Omental fat pad (tissue), 4 donors: ENCODE measurements at places on chromosomes 11 and 22. TPM values are rescaled to one million over a fixed set of nuclear protein-coding genes. Genes with fewer than 3 reads are reported as not detected.

FAM227A gene
- total RNA-seq = 7.3 TPM

- no peak for DNase-seq
Measured at GRCh38 chr11:128705124-128705920, 11.4 kb downstream of the FLI1 start.

DNA sequence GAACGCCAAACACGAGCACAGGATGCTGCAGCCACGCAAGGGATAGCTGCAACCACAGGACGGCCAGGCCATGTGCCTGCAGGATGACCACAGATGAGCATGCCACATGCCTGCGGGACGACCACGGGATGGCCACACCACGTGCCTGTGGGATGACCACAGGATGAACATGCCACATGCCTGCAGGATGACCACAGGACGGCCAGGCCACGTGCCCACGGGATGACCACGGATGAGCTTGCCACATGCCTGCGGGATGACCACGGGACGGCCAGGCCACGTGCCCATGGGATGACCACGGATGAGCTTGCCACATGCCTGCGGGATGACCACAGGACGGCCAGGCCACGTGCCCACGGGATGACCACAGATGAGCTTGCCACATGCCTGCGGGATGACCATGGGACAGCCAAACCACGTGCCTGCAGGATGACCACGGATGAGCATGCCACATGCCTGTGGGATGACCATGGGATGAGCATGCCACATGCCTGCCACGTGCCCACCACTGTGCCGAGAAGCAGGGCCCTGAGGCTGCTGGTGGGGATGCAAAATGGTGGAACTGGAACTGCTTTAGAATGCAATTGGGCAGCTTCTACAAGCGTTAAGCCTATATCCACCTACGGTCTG is 12.8 kb upstream of the MOB2 start:
- DNase-seq = no peak

DNA sequence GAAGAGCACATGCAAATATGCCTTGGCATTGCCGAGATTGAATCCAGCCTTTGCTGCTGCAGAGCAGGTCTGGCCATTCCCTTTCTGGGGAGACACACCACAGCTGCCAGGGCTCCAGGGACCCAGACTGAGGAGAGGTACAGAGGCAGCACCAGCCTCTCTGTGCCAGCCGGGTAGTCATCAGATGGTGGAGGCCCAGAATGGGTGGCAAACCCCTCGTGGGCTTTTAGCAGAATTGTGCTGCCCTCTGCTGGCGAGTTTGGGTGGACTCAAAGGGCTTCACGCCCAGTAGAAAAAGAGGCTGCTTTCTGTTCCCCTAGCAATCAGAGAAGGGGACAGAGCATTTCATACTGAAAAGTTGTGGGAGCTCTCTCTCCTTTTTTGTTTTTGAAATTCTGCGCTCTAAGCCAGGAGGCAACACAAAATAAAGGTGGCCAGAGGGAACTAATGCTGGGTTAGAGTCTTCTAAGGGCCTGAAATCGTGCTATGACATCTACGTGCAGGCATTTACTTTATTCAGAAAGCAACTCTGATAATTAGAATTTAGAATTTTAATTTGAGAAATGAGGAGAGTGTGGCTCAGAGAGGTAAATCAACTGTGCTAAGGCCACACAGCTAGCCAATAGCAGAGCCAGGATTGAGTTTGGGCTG is 158.8 kb upstream of the NAV2 start:
- DNase-seq = peak; percentile 82

DNA sequence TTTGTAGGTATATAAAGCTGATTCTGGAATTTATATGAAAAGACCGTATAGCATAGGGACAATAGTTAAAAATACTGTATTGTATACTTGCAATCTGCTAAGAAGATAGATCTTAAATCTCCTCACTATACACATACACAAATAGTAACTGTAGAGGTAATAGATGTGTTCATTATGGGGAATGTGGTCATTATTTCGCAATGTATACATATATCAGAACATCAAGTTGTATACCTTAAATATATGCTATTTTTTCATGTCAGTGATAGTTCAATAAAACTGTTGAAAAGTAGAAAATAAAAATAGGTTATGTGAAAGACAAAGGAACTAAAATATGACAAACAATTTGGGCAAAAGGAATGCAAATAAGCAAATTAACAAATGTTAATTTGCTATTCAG is 35.2 kb upstream of the LIN7C start:
- DNase-seq = no peak

DNA sequence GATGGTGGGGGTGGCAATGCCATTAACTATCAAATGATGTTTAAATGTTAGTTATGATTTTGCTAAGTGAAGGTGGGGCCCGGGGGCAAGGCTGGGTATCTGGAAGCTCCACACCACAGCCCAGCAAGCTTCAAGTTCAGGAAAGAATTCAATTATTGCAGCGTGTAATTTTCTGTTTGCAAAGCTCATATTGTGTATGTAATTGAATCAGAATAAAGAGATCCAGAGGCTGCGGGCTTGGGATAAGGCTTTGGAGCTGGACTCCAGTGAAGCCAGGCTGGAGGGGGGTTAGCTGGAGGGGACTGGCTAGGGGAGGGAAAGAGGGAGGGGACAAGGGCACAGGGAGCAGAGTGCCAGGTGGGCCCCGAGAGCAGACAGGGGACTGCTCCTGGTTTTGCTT is 557.1 kb upstream of the CADM1 start:
- DNase-seq = no peak

GRCh38 chr11:9120664-9121468 is 29.5 kb upstream of the SCUBE2 start:
- no peak for DNase-seq

PATE4 gene
- not detected for total RNA-seq

DNA sequence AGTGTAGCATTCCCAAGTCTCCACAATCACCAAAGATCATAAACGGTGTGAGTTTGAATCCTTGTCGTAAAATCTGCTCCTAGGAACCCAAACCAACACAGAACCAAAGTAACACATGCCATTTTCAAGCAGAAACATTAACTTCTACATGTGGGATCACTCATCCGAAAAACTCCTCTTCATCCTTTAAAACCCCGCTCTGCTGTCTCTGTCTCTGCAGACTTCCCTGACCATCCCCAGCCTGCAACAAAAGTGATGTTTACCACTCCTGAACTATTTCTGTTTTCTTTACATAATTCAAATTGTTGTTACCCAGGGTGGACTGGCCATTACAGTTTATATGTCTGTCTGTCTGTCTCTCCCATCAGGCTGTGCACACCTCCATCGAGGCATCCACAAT is 54.0 kb downstream of the SLC1A2 start:
- DNase-seq = no peak

GP1BB gene
- 1.8 TPM for total RNA-seq

- no peak for DNase-seq
Measured at GRCh38 chr11:106999196-106999595, 19.1 kb downstream of the GUCY1A2 start.

DNA sequence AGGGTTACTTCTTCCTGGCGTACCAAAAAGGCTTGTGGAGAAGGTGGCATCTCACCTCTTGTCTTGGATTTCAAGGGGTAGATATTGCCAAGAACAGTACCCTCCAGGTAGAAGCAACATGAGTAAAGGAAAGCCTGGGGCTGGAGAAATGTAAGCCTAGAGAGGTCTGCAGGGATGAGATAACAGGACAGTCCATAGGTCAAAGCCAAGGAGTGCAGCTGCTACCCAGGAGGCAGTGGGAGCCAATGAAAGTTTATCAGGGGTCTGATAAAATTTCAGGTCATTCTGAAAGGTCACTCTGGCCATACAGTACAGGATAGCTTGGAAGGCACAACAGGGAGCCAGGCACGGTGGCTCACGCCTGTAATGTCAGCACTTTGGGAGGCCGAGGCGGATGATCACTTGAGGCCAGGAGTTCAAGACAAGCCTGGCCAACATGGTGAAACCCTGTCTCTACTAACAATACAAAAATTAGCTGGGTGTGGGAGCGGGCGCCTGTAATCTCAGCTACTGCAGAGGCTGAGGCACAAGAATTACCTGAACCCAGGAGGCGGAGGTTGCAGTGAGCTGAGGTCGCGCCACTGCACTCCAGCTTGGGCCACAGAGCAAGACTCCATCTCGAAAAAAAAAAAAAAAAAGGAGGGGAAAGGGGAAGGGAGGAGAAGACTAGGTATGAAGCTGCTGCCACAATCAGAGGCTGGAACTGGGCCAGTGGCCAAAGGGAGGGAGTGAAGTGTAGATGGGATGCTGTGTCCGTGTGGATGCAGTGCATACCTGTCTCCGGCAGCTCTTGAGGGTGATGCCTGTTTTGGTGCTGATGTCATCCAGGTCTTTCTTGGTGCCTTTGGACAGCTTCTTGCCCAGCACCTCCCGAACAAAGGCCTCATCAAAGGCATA is 1.2 kb downstream of the FIBP start:
- DNase-seq = no peak

GRCh38 chr11:13028322-13028721 is 19.2 kb downstream of the RASSF10 start:
- DNase-seq = no peak

GRCh38 chr11:45880772-45881570 is 4.5 kb upstream of the MAPK8IP1 start:
- DNase-seq = no peak

DNA sequence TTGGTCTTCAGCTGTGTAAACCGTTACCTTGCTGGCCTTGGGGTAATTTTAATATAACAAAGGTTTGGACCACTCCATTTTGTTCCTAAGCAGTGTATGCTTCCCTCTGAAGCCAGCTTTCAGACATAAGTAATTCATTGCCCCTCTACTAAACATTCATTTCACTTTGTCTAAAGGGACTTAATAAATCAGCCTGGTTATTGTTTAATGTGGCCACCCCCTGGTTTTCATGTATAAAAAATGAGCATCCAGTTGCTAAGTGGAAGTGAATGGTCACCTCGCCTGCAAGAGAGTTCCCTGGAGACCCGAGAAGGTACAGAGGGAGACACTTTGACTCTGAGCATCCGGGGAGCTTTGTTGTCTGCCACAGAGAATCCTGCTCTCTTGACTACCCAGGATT is 3.9 kb downstream of the ABTB2 start:
- no peak for DNase-seq

- DNase-seq = no peak
Measured at GRCh38 chr11:106714199-106714598, 304.1 kb downstream of the GUCY1A2 start.

DNA sequence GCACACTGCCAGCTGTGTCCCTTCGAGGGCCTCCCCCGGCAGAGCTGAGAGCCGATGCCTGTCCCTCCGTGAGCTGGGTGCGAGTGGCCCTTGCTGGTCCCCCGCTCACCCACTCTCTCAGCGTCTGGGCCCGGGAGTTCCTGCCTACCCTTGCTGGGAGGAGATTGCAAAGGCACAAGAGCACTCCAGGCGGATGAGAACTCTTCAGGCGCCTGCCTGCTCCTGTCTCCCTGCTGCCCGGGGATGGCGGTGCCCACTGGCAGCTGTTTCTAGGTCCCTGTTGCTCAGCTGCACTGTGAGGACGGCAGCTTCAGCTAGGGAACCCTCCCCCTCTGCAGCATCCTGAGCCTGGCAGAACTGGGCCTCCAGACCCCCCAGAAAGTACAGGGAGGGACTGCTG is 61.1 kb downstream of the FLRT1 start:
- DNase-seq = no peak

HSPB2 gene
- 4.6 TPM for total RNA-seq

MMP12 gene
- total RNA-seq = not detected

DNA sequence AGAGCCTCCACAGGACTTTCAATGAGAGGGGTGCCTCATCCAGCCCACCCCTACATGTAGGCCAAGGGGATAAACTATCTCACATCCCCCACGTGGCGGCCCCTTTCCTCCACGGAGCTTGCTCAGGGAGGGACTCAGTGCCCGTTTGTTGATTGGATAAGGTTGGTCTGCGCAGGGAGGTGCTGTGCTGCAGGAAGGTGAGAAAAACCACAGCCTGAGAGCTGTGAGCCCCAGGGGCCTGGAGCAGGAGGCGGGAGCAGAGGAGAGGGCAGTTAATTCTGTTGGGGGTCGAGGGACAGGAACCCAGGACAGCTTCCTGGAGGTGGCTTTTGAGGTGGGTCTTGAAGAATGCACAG is 31.9 kb upstream of the ATXN10 start:
- DNase-seq = no peak

GGA1 gene
- 28.7 TPM for total RNA-seq

DNA sequence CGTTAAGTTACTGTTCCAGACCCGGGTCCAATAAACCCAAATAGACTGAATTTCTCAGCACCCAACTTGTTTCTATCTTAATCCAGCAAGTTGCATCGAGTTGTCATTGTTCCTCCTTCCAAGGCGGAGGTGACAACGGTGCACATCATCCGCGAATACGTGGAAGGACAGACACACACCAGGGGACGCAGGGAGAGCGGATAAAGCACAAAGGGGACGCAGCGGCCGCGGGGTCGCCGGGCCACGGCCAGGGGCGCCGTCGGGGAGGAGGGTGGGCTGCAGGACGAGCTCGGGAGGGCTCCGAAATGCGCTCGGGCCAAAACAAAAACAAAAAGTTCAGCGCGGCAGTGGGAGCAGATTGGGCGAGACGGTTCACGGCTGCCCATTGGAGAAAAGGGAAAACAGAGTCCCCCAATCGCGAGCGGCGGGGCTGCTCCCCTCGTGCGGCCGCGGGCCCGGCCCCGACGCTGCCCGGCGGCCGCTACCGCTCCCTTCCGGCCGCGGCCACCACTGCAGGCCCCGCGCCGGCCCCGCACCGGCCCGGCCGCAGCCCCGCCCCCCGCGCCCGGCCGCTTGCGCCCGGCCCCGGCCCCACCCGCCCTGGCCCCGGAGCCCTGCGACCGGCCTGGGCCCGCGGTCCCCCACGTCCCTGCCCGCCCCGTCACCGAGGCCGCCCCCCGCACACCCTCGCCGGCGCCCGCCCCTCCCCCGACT is 518 bp downstream of the KMT5B start:
- no peak for DNase-seq

GRCh38 chr11:122241566-122241965 is 125.6 kb upstream of the BLID start:
- DNase-seq = no peak

GRCh38 chr22:36377022-36377631 is 10.6 kb downstream of the MYH9 start:
- no peak for DNase-seq

DNA sequence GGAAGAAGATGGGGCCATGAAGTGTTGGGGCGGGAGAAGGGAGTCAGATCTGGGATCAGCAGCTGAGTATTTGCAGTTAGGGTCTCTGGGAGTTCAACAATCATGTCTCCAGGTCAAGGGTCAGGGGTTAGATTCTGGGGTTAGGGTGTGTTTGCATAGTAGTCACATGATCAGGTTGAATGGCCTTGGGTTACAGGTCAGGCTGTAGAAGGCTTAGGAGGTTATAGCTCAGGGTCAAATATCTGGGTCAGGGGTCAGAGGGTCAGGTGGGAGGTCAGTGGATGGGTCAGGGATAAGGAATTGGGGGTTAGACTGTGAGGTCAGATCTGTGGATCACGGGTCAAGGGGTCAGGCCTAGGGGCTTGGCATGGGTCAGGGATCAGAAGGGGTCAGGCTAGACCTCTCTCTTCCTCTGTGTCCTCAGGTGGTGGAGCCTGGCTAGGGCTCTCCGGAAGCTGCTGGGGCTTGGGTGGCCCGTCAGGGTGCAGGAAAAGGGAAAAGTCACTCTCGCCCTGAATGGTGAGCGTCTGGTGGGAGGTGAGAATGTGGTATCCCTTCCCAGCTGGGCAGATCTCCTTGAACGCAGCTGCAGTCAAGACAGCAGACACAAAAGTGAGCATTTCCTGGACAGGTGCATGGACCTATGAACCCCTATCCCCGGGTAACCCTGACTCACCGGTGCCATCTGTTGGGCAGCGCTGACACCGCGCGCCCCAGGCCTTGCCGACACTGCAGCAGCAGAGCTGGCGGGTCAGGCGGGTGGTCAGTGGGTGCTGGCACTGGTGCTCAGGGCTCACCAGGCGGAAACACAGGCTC is 6.4 kb downstream of the LTBP3 start:
- no peak for DNase-seq
